ENCODE measurements at places on chromosomes 16 and 17.

- H3K36me3 ChIP-seq: no peaks in the 10 kb centered on the region
- peaks cover 15% of the 10 kb centered on the region for H3K27me3 ChIP-seq
- H3K4me1 ChIP-seq: no peaks in the 10 kb centered on the region
- no peak overlapping the region for H3K27ac ChIP-seq
- no peak overlapping the region for H3K4me3 ChIP-seq
These were observed 27.2 kb downstream of the FZD2 start for GRCh38 chr17:44584443-44584842.

- no peak for DNase-seq
- peaks cover 37% of the 10 kb centered on the region for H3K36me3 ChIP-seq
- H3K4me3 ChIP-seq: no peak overlapping the region
- H3K27ac ChIP-seq: no peak overlapping the region
- no peaks in the 10 kb centered on the region for H3K27me3 ChIP-seq
These were observed 8.5 kb upstream of the IL17C start for GRCh38 chr16:88629835-88630234.

- no peaks in the 10 kb centered on the region for H3K4me1 ChIP-seq
- H3K27me3 ChIP-seq: no peaks in the 10 kb centered on the region
- H3K36me3 ChIP-seq: peaks cover 65% of the 10 kb centered on the region
These were observed 13.5 kb downstream of the SUPT6H start for GRCh38 chr17:28675490-28675889.

GRCh38 chr17:49312722-49313121 lies 49.3 kb downstream of the ZNF652 start:
- no peak overlapping the region for H3K27ac ChIP-seq
- no peak overlapping the region for H3K4me3 ChIP-seq
- peaks cover 23% of the 10 kb centered on the region for H3K4me1 ChIP-seq
- no peaks in the 10 kb centered on the region for H3K27me3 ChIP-seq
- H3K36me3 ChIP-seq: peaks cover 4% of the 10 kb centered on the region
- no peak for DNase-seq

DNA sequence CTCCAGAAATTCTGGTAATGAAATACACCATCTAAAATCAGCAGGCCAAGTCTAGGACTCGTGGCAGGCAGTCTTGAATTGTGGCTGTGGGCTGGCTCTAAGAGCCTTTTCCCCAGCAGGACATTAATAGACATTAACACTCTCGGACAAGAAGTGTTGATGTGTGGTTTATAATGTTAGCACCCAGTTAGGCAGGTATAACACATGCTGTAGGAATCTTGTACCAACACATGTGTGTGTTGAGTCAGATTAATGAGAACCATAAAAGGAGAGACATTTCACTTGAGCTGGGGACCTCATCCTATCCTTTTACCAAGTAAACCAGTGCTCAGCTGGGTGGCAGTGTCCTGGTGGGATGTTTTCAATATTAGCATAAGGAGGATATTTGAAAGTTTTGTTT lies 264.5 kb downstream of the FTO start:
- H3K36me3 ChIP-seq: peaks cover 3% of the 10 kb centered on the region
- DNase-seq: no peak
- no peak overlapping the region for H3K27ac ChIP-seq
- H3K4me3 ChIP-seq: no peak overlapping the region

- H3K4me1 ChIP-seq: peaks cover 43% of the 10 kb centered on the region
- no peaks in the 10 kb centered on the region for H3K27me3 ChIP-seq
- peaks cover 32% of the 10 kb centered on the region for H3K36me3 ChIP-seq
- DNase-seq: no peak
These were observed 59.7 kb downstream of the WDR45B start for GRCh38 chr17:82588266-82589175.

GRCh38 chr16:27028591-27029110 lies 38.1 kb upstream of the C16orf82 start:
- H3K4me3 ChIP-seq: no peak overlapping the region
- H3K27ac ChIP-seq: no peak overlapping the region
- no peaks in the 10 kb centered on the region for H3K4me1 ChIP-seq
- H3K27me3 ChIP-seq: peaks cover 4% of the 10 kb centered on the region
- no peaks in the 10 kb centered on the region for H3K36me3 ChIP-seq

DNA sequence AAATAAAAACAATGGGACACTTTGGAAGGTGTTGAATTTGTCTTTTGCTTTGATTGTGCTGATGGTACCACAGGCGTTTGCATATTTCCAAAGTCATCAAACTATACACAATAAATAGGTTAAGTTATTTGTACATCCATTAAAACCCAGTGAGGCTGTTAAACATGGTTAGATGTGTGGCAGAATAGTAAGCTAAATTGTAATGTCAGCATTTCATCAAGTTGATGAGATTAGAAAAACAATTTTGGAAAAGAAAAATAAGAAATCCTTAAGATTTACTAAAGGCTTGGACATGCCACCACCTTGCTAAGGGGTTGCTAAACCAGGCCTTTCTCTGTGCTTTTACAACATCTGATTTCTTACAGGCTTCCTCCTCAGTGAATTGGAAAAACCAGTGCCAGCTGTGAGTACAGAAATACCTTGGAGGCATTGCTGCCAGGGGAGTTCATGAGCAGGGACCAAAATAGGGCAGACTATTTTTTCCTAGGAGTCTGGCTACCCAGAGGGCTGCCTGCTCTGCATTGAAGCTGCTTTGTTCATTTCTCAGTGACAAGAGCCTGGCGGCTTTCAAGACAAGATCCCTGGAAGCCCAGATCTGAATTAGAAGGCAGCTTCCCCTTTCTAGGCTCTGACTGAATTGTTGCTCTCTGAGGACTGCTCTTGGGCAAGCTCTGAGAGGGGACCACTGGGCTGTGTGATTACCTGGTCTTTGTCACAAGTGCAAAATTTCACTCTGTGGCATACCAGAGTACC lies 43.4 kb upstream of the CA10 start:
- no peak overlapping the region for H3K27ac ChIP-seq
- no peaks in the 10 kb centered on the region for H3K36me3 ChIP-seq
- H3K27me3 ChIP-seq: peaks cover 5% of the 10 kb centered on the region
- no peaks in the 10 kb centered on the region for H3K4me1 ChIP-seq

DNA sequence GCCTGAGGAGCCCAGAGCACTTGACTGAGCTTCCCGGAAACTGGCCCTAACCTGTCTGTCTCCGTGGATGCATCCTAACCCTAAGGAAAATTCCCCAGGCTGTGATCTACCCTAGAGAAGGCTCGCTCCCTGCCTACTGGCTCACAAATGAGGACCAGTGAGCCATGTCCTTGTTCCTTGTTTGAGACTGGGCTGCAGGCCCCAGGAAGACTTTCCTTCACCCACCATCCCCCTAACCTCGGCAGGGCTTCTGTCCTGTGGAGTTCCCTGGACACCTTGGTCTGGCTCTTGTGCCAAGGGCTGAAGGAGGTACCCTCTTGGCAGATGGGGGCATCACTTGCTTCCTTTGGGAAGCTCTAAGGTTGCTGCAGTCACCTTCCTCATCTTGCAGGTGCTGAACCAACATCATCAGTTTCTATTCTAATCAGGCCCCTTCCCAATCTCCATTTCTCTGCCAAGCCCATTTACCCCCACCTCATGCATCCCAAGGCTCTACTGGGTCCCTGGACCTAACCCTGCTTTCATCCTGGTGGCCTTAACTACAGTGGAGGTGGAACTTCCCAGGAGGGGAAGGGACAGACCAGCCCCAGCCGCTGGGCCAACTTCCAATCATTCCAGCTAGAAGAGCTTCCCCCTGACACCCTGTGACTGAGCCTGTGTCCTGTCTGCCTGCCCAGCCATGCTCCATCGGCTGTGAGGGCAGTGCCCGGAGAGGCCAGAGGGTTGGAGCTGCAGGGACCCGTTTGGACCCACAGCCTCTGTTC lies 12.4 kb downstream of the RNF40 start:
- H3K27me3 ChIP-seq: no peaks in the 10 kb centered on the region
- H3K4me1 ChIP-seq: peaks cover 15% of the 10 kb centered on the region
- no peak for DNase-seq
- peak overlapping the region; percentile 83 for H3K4me3 ChIP-seq

Data from activated CD4-positive, alpha-beta T cell treated with anti-CD3 and anti-CD28 coated beads for 36 hours (primary cell).